ENCODE measurements at places on chromosomes 16 and 17.

DNA sequence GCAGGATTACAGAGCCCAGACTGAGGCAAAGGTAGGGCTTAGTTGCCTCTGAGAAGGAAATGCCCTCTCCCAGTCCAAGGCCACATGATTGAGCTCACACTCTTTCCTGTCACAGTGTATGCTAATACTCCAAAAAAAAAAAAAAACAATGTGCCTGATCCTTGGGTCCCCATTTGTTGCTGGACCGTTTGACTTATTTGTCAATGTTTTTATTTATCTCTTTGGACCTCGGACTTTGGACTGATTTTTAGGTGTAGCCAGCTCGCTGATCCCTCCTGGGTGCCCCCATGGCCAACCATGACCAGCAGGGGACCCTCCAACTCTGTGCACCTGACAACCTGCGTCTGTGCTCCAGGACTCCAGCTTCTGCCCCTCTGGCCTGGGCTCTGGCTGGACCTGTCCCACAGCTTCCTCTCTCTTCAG is 622 bp upstream of the CCL16 start:
- no peak for DNase-seq
- no peak overlapping the region for H3K4me3 ChIP-seq
- no peaks in the 10 kb centered on the region for H3K36me3 ChIP-seq
- H3K4me1 ChIP-seq, result peaks cover 11% of the 10 kb centered on the region

DNA sequence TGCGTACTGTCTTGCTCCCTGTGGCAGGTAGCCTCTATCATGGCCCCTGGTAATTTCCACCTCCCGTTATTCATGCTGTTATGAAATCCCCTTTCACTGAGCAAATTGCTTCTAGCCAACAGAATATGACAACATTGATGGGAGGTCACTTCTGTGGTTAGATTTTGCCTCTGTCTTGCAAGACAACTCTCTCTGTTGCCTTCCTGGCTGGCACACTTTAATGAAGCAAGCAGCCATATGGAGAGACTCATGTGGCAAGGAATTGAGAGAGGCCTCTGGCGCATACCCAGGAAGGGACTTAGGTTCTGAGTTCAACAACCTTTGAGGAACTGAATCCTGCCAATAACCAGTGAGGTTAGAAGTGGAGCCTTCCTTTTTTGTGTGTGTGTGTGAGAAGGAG is 51.8 kb upstream of the GPRC5B start:
- H3K4me3 ChIP-seq, result no peak overlapping the region
- no peak for DNase-seq
- H3K4me1 ChIP-seq, result no peaks in the 10 kb centered on the region
- H3K36me3 ChIP-seq, result no peaks in the 10 kb centered on the region

GRCh38 chr16:57486858-57487834 is 853 bp upstream of the DOK4 start:
- no peaks in the 10 kb centered on the region for H3K36me3 ChIP-seq
- DNase-seq, result no peak
- H3K4me1 ChIP-seq, result peaks cover 20% of the 10 kb centered on the region
- no peak overlapping the region for H3K4me3 ChIP-seq
- no peaks in the 10 kb centered on the region for H3K27me3 ChIP-seq
- no peak overlapping the region for H3K27ac ChIP-seq

DNA sequence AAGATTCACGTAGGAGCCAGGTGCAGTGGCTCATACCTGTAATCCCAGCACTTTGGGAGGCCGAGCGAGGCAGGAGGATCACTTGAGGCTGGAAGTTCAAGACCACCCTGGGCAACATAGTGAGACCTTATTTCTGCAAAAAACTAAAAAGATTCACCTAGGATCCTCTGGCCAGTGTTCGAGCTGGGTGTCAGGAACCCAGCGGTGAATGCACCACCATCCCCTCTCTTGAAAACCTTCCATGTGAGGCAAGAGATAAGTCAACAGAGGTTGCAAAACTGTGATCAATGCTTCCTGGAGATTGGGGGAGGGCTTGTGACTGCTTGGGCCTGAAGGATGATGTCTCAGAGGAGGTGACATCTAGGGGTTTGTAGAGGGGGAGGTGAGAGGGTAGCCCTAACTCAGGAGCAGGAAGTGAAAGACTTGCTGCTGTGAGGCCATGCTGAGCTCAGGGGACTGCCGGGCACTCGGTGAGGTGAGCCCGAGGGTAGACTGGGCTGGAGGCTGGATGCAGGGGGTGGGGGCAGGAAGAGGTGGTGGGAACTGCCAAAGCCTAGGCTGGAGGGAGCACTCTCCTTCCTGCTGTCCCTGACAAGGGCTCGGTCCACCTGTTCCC is 11.7 kb downstream of the GJD3 start:
- peaks cover 71% of the 10 kb centered on the region for H3K36me3 ChIP-seq
- H3K27me3 ChIP-seq, result no peaks in the 10 kb centered on the region
- peaks cover 53% of the 10 kb centered on the region for H3K4me1 ChIP-seq
- DNase-seq, result no peak
- no peak overlapping the region for H3K27ac ChIP-seq

DNA sequence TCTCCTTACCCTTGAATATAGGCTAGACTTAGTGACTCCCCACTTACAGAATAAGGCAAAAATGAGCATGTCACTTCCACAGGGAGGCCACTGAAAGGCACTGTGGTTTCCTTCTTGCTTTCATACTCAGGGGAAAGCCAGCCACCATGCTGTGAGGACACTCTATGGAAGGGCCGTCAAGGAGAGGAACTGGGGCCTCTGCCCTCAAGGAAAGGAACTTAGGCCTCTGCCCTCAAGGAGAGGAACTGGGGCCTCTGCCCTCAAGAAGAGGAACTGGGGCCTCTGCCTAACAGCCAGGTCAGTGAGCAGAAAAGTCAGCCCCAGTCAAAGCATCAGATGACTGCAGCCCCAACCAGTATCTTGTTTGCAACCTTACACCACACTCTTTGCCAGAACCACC is 30.1 kb downstream of the VPS35 start:
- no peak for DNase-seq
- H3K4me1 ChIP-seq, result no peaks in the 10 kb centered on the region
- H3K4me3 ChIP-seq, result no peak overlapping the region
- H3K27ac ChIP-seq, result no peak overlapping the region

DNA sequence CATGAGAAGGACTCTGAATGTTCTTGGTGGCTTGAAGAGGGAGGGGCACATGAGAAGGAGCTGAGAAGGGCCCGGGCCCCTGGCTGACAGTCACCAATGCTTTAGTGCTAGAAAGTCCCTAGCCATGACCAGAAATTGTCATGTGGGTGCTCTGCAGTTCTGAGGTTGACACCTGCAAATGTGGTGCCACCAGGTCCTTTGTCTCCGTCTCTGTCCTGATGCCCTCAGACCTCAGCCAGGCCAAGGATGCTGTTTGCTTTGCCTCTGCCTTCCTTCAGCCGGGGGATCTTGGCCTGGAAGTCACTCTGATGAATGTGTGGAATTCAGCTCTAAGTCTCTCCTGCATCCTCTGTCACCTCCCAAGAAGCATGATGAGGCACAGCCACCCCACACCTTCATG is 63.6 kb downstream of the TNFRSF13B start:
- no peaks in the 10 kb centered on the region for H3K36me3 ChIP-seq
- H3K4me1 ChIP-seq, result no peaks in the 10 kb centered on the region
- no peak for DNase-seq
- H3K27me3 ChIP-seq, result no peaks in the 10 kb centered on the region
- H3K4me3 ChIP-seq, result no peak overlapping the region

DNA sequence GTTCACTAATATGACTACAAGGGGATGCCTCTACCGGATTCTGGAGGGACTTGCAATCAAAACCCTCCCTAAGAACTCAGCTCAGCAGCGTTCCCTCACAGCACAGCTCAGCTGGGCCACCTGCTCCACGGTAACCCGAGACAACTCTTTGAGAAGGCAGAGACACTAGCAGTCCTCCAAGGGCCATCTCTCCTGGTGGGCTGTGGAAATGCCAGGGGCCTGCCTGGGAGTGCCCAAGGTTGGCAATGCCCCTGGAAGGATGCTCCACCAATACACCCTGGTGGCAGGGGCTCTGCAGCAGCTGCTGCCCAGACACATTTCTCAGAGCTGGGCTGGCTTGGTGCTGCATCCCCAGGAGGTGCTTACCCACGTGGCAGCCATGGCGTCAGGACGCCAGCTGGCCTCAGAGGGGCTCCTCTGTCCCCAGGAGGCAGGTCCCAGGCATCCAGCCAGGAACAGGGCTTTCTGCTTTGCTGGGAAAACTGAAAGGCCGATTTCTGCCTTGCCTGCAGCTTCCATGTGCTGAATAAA is 16.5 kb downstream of the CDIP1 start:
- H3K4me3 ChIP-seq, result no peak overlapping the region
- H3K36me3 ChIP-seq, result peaks cover 5% of the 10 kb centered on the region
- H3K27ac ChIP-seq, result no peak overlapping the region
- DNase-seq, result no peak
- H3K27me3 ChIP-seq, result no peaks in the 10 kb centered on the region
- H3K4me1 ChIP-seq, result peaks cover 27% of the 10 kb centered on the region

GRCh38 chr17:38415250-38416194 is 12.7 kb upstream of the ARHGAP23 start:
- no peak overlapping the region for H3K27ac ChIP-seq
- peaks cover 16% of the 10 kb centered on the region for H3K27me3 ChIP-seq
- H3K36me3 ChIP-seq, result no peaks in the 10 kb centered on the region
- H3K4me1 ChIP-seq, result peaks cover 13% of the 10 kb centered on the region
- DNase-seq, result no peak
- H3K4me3 ChIP-seq, result no peak overlapping the region

GRCh38 chr17:77884019-77884418 is 74.5 kb upstream of the TNRC6C start:
- no peak for DNase-seq
- H3K4me1 ChIP-seq, result peaks cover 85% of the 10 kb centered on the region
- H3K36me3 ChIP-seq, result no peaks in the 10 kb centered on the region

DNA sequence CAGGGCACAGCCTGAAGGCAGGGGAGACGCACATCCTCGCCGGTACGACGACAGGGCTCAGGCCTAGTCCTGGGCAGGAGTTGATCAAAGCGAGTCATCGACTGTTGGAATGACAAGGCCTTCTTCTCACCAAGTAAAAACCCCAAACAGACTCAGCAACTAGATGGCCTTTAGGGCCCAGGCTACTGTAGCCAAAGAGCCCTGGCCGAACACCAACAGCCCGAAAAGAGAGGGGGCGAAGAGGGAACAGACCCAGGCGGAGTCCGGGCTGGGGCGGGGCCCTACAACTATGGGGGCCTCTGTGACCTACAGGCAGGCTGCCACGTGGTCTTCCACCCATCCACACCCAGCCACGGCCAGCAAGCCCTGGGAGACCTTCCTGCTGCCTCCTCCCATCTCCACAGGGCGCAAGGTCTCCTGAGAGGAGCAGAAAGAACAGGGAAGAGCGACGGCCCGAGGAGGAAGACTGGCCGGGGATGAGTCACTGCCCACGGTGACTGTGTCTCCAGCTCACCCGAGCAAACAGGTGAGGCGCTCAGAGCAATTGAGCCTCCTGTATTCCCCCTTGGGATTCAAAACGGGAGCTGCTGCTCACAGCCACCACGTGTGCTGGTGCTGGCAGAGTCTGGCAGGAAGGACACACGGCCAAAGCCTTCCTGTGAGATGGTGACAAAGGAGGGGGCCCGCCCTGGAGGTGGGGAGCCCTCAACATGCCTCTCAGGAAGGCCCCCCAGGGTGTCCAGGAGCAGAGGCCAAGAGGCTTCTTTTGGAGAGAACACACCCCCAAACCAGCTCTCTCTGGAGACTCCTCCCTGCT is 17.7 kb downstream of the SLC16A3 start:
- DNase-seq, result no peak
- peak overlapping the region; percentile 34 for H3K27ac ChIP-seq
- peaks cover 93% of the 10 kb centered on the region for H3K36me3 ChIP-seq
- H3K4me3 ChIP-seq, result no peak overlapping the region
- no peaks in the 10 kb centered on the region for H3K27me3 ChIP-seq

Measured in natural killer cell (primary cell).